Activated gamma-delta T cell treated with Interleukin-2 at 50 U/mL for 16 hours (primary cell): ENCODE measurements at places on chromosomes 12 and 14.

- no peak for DNase-seq
These were observed 94.0 kb downstream of the RPS29 start for GRCh38 chr14:49492151-49492550.

GRCh38 chr14:77598366-77599070, 17.9 kb downstream of the SPTLC2 start:
- no peak for DNase-seq

- DNase-seq, result no peak
These were observed 35.6 kb downstream of the RASSF8 start for GRCh38 chr12:25993901-25994651.

DNA sequence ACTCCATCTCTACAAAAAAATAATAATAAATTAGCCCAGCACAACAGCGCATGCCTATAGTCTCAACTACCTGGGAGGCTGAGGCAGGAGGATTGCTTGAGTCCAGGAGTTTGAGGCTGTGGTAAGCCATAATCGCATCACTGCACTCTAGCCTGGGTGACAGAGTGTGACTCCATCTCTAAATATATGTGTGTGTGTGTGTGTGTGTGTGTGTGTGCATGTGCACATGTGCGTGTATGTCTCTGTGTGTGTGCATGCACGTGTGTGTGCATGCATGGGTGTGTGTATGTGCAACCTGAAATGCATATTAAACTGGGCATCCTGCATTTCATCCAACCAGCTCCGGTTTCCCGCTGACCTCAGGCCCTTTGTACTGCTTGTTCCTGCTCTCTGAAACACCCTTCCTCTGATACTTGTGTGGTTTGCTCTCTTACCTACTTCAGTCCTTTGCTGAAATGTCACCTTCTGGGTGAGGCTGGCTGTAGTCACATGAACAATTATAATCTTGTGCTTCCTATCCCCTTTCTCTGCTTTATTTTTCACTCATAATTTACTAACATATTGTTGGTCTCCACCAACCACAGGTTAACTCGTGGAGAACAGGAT, 46.9 kb downstream of the PHLDA1 start:
- no peak for DNase-seq

DNA sequence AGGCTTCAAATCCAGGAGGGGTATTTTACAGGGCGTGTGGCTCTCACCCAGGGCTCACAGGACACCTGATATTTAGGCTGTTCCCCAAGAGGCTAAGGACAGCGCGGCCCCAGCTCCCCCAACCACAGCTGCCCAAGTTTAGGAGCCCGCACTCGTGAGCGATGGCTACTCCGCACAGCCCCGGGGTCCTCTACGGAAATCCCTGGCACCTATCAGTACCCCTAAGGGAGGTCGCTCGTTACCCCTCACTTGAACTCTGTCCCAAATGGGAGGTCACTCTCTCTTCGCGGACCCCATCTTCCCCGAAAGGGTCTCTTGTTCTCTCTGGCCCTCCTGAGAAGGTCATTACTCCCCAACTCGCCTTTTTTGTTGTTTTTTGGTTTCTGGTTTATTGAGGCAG, 708 bp upstream of the P2RX4 start:
- DNase-seq, result no peak
